LHCN-M2 (cell line): ENCODE measurements at places on chromosomes 4 and X. TPM values are rescaled to one million over a fixed set of nuclear protein-coding genes. Genes with fewer than 3 reads are reported as not detected.

RRH gene
- not detected in 2 replicates for total RNA-seq

RAB39B gene
- 0.06 and 0.19 TPM in 2 replicates for total RNA-seq

GAGE12F gene
- not detected in 2 replicates for total RNA-seq

FRAS1 gene
- total RNA-seq, result 1.9 and 3.0 TPM in 2 replicates

DCAF8L2 gene
- total RNA-seq, result not detected in 2 replicates

SH3D19 gene
- total RNA-seq, result 38.5 and 45.3 TPM in 2 replicates

FDCSP gene
- not detected in 2 replicates for total RNA-seq

SOX3 gene
- total RNA-seq, result not detected in 2 replicates

NAT8L gene
- total RNA-seq, result 0.90 and 0.98 TPM in 2 replicates

DNA sequence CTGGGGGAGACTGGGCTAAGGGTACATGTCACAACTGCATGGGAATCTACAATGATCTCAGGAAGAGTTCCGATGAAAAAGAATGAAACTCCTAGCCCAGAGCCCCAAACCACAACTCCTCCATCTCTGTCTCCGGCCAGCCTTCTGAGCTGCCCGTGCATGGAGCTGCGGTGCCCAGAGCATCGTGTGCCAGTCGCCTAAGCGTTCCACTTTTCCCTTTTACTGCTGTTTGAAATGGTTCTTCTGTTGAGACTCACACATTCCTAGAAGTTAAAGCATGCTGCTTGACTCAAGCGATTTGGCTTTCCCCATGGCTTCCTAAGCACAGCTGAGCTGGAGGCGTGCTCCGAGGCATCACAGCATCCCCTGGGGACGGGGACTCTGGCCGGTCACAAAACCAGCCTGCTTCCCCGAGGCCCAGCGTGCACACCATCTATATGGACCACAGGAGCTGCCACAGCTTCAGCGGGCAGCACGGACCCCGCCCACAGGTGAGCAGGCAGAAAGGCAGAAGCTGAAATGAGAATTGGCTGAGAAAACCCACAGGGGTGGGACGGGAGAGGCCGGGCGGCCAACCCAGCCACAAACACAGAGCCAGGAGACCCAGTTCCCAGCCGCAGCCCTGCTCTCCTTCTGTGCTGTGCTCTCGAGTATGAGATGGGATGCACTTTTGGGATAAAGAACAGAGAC, 5.0 kb downstream of the CCNQ start:
- DNase-seq, result no peak

DNA sequence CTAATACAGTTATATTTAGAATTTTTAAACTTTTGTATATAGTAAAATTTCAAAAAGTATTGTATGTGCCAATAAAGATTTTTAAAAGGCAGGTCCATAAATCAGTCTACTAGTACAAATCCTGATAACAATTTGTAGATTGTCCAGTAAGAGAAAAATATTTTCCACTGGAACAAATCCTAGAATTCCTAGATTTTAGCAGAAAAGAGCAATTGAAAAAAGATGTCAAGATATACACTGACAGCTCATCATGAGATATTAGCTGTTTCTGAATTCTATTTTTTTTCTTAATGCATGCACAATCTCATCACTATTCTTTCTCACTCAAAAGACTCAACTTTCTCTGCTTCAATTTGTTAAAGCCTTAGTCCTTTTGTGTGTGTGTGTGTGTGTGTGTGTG, 289.2 kb upstream of the MAD2L1 start:
- no peak for DNase-seq

- DNase-seq, result no peak
Observed at GRCh38 chrX:129701624-129702069, 37.1 kb upstream of the XPNPEP2 start.

DNA sequence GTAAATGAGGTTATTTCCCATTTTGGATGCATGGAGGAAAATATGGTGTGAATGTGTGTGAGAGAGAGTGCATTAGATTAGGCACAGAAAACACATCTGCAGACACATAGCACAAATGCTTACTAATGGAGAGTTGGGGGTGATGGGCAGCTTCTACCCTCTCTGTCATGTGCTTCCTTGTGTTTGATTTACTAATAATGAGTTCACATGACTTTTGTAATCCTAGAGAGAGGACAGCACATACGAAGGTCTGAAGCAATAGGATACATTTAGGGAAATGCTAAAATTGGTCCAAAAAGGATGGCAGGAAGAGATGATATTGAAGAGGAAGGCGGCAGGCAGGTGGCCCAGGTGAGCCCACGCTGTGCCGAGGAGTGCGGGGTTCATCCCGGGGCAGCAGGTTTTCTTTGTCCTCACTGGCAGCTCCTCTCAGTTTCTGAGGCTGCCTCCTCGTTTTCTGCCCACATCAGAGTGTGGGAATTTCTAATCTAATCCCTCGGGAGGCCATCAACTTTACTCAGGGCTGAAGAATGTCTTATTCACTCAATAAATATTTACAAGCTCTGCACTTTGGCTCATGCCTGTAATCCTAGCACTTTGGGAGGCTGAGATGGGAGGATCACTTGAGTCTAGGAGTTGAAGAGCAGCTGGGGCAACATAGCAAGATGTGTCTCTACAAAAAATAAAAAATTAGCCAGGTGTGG, 15.9 kb upstream of the MAP9 start:
- peak; percentile 64 for DNase-seq

DNA sequence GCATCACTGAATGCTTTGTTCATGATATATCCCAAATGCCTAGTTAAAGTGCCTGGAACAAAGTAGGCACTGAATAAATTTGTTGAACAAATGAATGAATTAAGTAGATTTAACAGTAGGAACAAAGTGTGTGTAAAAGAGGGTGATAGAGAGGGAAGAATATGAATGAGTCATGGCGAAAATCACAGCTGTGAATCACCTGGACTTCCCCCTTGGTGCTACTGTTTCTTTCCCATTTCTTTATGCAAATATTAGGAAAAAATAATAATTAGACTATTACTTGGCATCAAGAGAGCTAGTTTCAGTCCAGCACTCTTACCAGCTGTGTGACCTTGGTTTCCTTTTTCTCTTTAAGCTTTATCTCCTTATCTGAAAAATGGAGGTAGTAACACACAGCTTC, 9.2 kb downstream of the SPIN3 start:
- DNase-seq, result no peak

GRCh38 chrX:2652106-2652505, 39.0 kb upstream of the CD99 start:
- no peak for DNase-seq

- peak; percentile 87 for DNase-seq
Observed at GRCh38 chr4:152485726-152486276, 50.1 kb downstream of the FBXW7 start.

DNA sequence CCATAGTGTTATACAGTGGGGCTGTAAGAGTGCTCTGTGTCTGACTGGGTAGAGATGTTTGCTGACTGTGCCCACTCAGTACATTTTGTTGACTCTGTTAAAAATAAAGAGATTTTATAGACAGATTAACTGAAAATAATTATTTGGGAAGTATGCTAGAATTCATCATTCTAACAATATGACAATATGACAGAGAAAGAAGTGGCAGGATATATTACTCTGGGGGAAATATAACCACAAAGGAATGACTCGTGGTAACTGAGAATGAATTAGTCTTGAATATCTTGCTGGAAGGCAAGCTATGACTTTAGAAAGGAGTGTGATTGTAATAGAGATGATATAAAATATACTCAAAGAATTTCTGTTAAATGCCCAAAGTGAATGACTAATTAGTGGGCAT, 46.8 kb downstream of the TMEM165 start:
- DNase-seq, result no peak

GRCh38 chr4:82620126-82620735, 58.4 kb upstream of the TMEM150C start:
- DNase-seq, result no peak

DNA sequence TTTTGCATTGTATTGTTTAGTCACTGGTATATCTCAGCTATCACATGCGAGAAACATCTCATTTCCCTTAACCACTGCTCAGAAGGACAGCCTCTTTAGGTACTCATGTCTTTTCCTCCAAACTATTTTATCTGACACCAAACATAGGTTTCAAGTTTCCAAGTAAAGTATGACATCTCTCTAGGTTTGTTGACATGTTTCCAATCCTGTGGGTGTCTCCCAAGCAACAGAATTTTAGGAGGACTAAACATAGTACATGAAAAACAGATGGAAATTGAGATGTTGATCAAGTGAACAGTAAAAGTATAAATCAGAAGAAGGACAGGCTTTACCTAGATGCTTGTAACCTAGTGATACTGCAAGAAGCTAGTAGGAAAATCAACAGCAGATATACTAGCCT, 371.4 kb downstream of the DTHD1 start:
- DNase-seq, result no peak

GRCh38 chrX:8668813-8669212, 63.1 kb downstream of the ANOS1 start:
- no peak for DNase-seq

- no peak for DNase-seq
Observed at GRCh38 chr4:169945636-169946035, 80.6 kb downstream of the MFAP3L start.

GRCh38 chrX:131405497-131405896, 116.4 kb upstream of the IGSF1 start:
- DNase-seq, result no peak

DNA sequence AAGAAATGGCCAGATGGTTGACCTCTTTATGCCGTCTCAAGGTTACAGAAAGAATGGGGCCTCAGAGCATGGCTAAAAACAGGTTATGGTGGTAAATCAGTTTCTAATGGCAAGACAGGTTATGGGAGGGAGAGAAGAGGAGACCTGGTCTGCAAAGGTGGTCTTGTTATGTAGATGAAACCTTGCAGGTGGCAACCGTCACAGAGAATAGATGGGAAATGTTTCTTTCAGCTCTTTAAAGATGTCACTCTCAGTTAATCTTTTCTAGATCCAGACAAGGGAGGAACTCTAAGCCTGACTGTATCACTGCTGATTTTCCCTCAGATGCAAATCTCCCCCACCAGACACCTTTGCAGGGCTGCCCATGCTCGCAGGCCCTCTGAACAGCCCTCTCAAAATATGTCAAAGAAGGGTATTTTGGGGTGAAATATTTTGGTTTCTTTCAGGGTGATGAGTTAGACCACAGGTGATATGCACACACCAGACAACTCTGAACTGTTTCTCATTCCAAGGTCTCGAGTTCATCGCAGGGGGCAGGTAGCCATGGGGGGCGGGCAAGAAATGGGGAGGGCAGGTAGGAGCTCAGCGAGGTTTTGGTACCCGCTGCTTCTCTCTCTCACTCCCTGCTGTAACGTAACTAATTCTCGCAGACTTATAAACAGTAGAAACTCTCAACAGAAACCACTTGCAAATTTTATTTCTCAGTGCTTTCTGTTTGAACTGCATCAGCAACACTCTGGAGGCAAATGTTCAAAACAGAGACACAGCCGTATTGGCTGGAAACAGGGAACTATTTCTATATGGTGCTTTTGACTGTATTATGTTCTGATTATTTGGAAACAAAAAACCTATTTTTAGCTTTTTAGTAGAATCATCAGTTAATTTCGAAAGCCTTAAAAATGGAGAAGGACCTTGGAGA, 32.4 kb downstream of the CASP3 start:
- DNase-seq, result no peak

GRCh38 chrX:140346729-140347128, 158.1 kb downstream of the SOX3 start:
- DNase-seq, result peak; percentile 22

- DNase-seq, result no peak
Observed at GRCh38 chr4:41647383-41647782, 101.1 kb downstream of the PHOX2B start.

GRCh38 chr4:141543176-141543575, 93.2 kb upstream of the IL15 start:
- DNase-seq, result no peak

GRCh38 chr4:136342666-136343065, 1189.6 kb downstream of the PCDH18 start:
- peak; percentile 21 for DNase-seq

DNA sequence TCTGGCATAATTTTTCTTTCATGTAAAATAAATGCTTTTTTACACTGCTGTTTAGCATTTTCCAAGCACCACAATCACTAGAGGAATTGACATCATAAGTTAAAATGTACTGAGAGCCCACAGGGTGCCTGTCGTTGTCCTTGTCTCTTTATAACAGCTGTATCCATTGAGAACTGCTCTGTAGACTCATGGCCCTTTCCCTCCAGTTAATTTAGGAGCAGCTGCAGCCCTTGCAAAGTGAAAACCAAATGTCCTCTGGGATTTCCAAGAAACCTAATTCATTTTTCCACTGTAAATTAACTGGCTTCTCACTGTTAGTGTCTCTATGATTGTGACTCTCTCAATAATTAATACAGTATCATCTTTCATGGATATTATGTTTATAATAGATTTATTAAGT, 185.9 kb downstream of the SLC4A4 start:
- peak; percentile 69 for DNase-seq

GRCh38 chrX:150774798-150775568, 81.8 kb downstream of the MTMR1 start:
- no peak for DNase-seq

DNA sequence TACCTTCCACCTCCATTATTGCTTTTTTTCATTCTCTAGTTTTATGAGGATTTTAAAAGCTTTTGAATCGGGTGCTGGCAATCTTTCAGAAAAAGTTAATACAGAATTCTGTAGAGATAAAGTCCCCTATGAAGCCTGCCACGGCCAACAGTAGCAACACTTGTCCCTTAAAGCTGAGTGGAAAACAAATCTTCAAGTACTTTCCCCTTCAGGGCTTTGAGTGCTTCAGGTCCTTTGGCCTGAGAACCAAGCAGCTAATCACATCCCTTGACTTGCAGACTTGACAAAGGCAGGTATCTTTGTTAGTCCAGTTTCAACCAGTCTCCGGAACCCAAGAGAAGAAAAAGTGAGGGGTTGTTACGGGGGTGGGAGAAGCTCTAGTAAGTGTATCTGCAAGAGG, 144.4 kb downstream of the ATG4A start:
- DNase-seq, result no peak

GRCh38 chr4:37528166-37528885, 157.8 kb downstream of the RELL1 start:
- no peak for DNase-seq
